ENCODE measurements at places on chromosomes 2 and 18. TPM values are rescaled to one million over a fixed set of nuclear protein-coding genes. Genes with fewer than 3 reads are reported as not detected.

The CYTIP gene
- 2.3 TPM for total RNA-seq

The CRYBA2 gene
- not detected for total RNA-seq

The USP14 gene
- total RNA-seq = 59.7 TPM

The ZNF804A gene
- total RNA-seq = not detected

The TCF23 gene
- total RNA-seq = 0.63 TPM

The ARHGEF4 gene
- total RNA-seq = 6.9 TPM

The SOX11 gene
- total RNA-seq = 0.07 TPM

- H3K4me3 ChIP-seq = peak overlapping the region; percentile 33
- no peak for DNase-seq
- peak overlapping the region; percentile 36 for H3K27ac ChIP-seq
- no peaks in the 10 kb centered on the region for H3K27me3 ChIP-seq
- no peaks in the 10 kb centered on the region for H3K36me3 ChIP-seq
Measured at GRCh38 chr2:195612611-195613495, 44.2 kb upstream of the SLC39A10 start.

DNA sequence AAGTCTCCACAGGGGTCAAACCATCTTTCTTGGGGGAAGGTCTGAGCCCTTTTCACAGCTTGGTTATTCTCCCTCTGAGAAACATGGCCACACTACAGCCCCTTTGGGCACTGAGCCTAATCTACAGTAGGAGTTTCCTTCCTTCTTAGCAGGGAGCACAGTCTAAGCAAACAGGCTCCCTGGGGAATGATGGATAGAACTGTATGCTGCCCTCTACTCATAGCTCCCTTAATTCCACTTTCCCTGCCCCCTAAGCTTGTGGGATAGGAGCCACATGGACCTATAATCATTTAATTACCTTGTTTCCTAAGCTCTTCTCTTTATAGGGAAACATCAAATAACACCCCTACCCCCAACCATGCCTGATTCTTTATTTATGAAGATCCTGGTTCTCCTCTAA is 442.1 kb upstream of the MEX3C start:
- no peak overlapping the region for H3K27ac ChIP-seq
- no peaks in the 10 kb centered on the region for H3K36me3 ChIP-seq
- H3K27me3 ChIP-seq = no peaks in the 10 kb centered on the region
- no peak overlapping the region for H3K4me3 ChIP-seq
- DNase-seq = no peak
- no peaks in the 10 kb centered on the region for H3K4me1 ChIP-seq

DNA sequence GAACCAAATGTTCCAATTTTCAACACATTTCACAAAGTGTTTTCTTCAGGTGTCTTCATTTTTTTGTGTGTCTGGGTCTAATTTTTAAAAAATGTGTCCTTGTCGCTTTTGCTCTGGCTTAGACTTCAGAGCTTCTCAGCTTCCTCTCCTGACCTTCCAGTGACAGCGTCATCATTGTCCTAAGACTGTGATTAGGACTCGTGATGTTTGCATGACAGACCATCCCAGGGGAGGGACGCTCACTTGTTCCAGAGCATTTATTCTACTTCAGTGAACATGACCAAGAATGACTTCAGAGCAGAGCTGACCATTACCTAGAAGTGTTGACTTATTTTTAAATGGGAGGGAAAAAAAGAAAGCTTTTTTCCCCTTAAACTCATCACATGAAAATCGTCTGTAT is 591.9 kb downstream of the IRS1 start:
- H3K4me3 ChIP-seq = no peak overlapping the region
- no peaks in the 10 kb centered on the region for H3K27me3 ChIP-seq
- no peak for DNase-seq
- H3K36me3 ChIP-seq = no peaks in the 10 kb centered on the region
- no peak overlapping the region for H3K27ac ChIP-seq
- H3K4me1 ChIP-seq = peaks cover 3% of the 10 kb centered on the region

DNA sequence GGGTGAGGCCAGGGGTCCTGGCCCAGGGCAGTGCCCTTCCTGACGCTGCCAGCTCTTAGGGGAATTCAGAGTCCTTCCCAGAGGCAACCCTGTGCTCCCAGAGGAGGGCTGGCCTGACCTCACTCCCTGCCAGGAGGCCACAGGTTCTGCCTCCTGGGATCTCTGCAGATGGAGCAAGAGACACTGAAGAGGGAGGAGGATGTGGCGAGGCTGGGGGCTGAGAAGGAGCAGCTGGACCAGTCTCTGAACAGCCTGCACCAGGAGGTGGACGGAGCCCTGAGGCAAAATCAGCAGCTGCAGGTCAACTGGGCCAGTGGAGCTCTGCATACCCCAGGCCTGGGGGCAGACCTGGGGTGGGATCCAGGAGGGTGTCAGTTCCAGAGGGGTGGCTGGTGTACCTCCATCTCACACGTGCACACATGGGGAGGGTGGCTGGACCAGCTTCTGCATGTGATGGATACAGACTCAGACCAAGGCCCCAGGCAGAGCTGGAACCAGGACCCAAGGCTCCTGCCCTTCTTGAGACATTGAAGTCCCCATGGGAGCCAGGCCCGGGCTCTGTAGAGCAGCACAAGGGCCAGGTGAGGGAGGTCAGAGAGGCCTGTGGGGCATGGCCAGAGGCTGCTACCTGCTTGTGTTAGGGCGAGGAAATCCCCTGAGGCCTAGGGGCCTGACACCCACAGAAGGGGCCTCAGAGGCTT is 9.7 kb upstream of the SNED1 start:
- H3K4me3 ChIP-seq = no peak overlapping the region
- no peak overlapping the region for H3K27ac ChIP-seq

DNA sequence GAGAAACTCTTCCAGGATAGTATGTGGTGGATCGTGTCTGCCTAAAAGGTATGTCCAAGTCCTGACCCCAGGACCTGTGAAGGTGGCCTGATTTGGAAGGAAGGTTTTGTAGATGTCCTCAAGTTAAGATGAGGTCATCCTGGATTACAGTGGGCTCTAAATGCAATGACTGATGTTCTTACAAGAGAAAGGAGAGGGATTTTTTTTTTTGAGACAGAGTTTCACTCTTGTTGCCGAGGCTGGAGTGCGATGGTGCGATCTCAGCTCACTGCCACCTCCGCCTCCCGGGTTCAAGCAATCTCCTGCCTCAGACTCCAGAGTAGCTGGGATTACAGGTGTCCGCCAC is 19.9 kb downstream of the MBP start:
- peaks cover 56% of the 10 kb centered on the region for H3K4me1 ChIP-seq
- H3K4me3 ChIP-seq = no peak overlapping the region
- peak overlapping the region; percentile 99 for H3K27ac ChIP-seq
- no peaks in the 10 kb centered on the region for H3K36me3 ChIP-seq
- no peaks in the 10 kb centered on the region for H3K27me3 ChIP-seq
- DNase-seq = no peak

- no peak overlapping the region for H3K27ac ChIP-seq
- DNase-seq = no peak
- H3K4me3 ChIP-seq = no peak overlapping the region
- no peaks in the 10 kb centered on the region for H3K4me1 ChIP-seq
- H3K27me3 ChIP-seq = peaks cover 4% of the 10 kb centered on the region
Measured at GRCh38 chr2:102453501-102453900, 19.5 kb upstream of the SLC9A4 start.

GRCh38 chr18:69518989-69519388 is 118.3 kb downstream of the DOK6 start:
- H3K27me3 ChIP-seq = no peaks in the 10 kb centered on the region
- no peak for DNase-seq

DNA sequence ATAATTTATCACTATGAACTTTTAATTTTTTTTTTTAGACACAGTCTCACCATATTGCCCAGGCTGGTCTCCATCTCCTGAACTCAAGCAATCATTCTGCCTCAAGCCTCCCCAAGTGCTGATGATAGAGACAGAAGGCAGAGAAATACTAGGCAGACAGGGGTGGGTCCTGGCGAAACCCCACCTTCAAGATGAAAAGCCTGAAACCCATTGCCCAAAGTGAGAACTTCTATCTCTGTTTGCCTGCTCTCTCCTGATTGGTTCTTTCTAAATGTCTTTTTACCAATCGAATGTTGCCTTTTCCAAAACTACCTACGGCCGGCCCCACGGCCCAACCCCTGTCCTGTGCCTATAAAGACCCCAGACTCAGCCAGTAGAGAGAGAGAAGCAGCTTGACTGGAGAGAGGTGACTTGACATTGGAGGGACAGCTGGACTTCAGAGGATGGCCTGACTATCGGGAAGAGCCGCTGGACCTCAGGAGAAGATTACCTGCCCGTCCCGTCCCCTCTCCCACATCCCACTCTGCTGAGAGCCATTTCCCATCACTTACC is 21.9 kb downstream of the PRKD3 start:
- peaks cover 21% of the 10 kb centered on the region for H3K4me1 ChIP-seq
- H3K27ac ChIP-seq = no peak overlapping the region
- H3K36me3 ChIP-seq = no peaks in the 10 kb centered on the region

DNA sequence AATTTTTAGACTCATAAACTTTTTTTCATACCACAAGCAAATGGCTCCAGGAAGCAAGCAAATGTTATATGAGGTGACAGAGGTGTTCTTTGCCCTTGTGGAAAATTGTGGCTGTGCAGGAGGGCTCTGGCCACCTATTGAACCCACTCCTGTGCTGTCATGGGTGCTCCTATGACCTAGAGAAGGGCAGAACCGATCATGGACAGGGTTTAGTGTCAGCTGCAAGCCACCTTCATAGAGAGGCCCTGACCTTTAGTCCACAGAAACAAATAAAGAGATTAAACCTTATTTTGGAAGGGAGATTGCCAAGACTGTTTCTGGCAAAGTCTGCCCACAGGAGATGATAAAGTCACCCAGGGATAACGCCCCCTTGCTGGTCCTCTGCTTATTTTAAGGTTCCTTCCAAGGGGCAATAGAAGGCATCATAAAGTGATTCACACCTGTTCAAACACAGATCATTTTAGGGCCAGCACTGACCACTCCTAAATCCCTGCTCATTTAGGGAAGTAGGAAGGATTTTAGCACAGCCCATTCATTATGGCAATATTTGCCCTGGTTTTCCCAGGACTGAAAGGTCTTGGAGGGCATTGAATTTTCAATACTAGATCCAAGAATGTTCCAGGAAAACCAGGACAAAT is 26.1 kb upstream of the STAT4 start:
- no peak for DNase-seq
- no peaks in the 10 kb centered on the region for H3K4me1 ChIP-seq
- no peaks in the 10 kb centered on the region for H3K36me3 ChIP-seq
- no peaks in the 10 kb centered on the region for H3K27me3 ChIP-seq
